ENCODE measurements at places on chromosomes 3 and 15.
A peak's percentile ranks its signal among the peaks of the same experiment; 100 is the strongest.

- DNase-seq, result no peak
These were observed 43.4 kb upstream of the SLC6A1 start for GRCh38 chr3:10949197-10949596.

DNA sequence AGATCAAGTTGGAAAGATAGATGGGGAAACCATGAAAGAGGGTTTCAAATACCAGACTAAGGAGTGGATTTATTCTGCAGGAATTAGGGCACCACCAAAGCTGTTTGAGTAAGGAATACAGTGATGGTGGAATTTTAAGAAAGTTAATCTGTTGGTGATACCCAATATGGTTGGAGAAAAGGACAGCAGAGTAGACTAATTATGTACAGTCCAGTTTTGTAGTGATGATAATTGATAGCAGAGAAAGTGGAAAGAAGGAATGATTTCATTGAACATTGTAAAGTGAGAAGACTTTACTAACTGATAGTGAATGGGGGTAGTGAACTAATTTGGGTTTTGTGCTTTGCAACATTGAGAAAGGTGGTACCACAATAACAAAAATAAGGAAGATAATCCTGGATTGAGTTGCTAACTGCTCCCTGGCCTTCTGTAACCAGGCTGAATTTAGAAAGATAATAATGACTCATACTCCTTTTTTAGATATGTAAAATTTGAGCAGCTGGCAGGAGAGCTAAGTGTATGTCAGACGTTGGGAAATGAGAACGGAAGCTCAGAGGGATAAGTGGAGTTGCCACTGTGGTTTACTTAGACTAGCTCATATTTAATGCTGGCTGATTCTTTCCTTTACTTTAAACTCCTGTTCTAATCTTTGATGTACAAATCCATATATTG, 16.9 kb downstream of the TCAIM start:
- DNase-seq, result no peak

GRCh38 chr15:83565553-83566159, 88.3 kb upstream of the ADAMTSL3 start:
- DNase-seq, result peak; percentile 40

GRCh38 chr3:31305340-31305739, 227.4 kb upstream of the STT3B start:
- DNase-seq, result no peak

GRCh38 chr3:161026612-161027510, 78.3 kb downstream of the B3GALNT1 start:
- no peak for DNase-seq

DNA sequence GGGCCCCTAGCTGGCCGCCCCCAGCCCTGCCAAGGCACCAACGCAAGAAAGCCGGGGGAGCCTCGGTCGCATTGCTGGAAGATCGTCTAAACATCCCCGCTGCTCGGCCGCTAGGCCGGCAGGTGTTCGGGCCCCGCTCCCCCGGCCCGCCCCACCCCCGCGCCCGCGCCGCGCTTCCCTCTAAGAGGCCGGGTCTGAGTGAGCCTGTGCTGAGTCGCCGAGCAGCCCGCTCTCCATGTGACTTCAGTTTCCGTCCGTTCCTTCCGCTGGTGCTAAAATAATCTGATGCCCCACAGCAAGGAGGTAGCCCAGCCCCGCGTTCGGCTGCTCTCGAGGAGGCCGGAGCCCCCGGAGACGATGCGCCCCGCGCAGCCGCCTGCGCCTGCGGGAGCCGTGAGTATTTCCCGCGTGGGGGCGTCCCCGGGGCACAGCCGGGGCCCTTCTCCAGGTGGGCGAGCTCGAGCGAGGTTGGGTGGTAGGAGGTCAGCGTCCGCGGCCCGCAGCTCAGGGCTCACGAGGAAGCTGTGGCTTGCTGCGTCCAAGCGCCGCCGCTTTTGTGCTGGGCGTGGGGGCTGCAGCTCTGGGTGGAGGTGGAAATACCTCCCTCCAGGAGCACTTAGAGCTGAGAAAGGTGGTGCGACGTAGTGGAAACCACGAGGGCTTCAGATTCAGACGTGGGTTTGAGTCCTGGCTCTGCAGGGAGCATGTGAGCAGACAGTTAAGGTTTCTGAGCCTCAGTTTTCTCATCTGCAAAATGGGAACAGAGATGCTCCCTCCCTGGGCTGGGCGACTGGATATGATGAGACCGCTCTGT, at the start of gene NRROS:
TSS of gene NRROS (plus strand) at position 212 of the 814 bp plus-strand sequence. CDS start 14,846 bp downstream, outside the sequence.
- DNase-seq, result peak; percentile 60

DNA sequence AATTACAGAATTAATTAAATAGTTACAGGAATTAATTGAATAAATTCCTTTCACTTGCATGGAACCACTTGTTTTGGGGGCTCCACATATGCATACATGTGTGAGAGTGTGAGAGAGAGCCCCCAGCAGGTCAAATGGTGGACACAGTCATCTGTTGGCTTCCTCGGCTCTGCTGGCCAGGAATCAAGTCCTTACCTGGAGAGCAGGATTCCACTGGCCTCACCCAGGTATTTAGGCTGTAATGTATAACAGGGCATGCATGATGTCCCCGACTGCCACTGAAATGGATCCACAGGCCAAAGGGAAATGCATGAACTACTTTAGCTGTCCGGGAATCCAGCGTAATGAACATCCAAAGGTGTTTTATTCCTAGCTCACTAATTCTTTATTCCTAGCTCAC, 139.7 kb upstream of the SMAD3 start:
- no peak for DNase-seq

DNA sequence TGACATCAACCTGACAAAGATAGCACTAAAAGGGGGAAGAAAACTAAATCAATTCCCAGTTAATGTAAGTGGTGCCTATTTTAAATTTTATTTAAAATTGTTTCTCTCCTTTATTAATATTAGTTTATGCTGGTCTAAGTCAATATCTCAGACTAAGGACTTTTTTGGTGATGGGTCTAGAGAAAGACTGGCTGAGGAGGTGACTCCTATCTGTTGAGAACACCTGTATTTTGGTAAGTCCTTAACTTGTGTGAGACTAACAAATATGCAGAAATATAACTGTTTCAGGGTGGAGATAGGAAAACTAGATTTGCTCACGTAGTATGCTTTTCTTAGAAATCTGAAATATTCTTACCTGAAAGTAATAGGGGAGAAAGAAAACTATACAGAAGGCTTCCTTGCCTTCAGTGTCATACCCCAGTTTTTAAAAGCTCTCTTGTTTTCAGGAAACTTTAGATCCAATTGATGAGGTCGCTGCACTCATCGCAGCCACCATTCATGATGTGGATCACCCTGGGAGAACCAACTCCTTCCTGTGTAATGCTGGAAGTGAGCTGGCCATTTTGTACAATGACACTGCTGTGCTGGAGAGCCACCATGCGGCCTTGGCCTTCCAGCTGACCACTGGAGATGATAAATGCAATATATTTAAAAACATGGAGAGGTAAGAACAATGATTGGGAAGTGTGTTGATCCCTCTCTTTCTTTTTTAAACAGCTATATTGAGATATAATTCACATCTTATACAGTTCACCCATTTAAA, 138.9 kb downstream of the PDE8A start:
- no peak for DNase-seq

GRCh38 chr15:42042602-42043400, 22.0 kb upstream of the PLA2G4E start:
- DNase-seq, result no peak

GRCh38 chr3:138186803-138187295, 252 bp upstream of the ARMC8 start:
- DNase-seq, result no peak

DNA sequence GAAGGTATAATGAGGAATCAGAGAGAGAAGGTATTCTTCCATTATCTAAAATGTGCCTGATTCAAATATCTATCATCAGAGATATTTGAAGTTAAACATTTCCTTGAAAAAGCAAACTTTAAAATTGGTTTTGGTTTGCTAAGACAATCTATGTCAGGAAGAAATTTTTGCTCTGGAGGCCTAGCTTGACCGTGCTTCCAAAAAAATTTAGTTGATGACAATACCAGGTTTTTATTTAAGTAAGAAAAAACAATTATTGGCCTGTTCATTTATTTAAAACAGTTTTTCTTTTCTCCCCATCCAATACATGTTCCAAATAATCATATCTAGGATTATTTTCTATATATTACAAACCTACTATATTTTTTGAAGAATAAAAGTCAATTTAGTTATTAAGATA, 75.3 kb downstream of the OTOL1 start:
- no peak for DNase-seq

DNA sequence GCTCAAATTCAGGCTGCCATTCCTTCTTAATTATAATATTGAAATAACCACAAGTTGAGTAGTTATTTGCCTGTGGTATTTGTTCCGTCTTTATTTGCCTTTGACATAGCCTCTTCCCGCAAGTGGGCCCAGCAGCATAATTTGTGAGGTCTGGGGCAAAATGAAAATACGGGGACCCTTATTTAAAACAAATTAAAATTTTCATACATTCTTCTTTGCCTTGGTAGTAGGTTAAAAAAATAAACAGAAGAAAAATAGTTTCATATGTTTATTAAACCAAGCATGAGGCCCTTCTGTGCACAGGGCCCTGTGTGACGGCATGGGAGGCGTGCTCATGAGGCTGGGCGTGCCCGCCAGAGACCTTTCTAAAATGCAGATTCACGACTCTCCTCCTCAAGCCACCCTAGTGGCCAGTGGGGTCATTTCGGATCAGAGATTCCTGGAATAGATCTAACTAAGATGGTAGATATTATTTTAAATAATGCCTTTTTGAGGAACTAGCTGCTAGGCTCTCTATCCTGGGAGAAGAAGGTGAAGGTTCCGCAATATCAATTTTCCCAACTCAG, 35.4 kb downstream of the MASP1 start:
- no peak for DNase-seq

- DNase-seq, result no peak
These were observed 66.1 kb upstream of the NPHP3 start for GRCh38 chr3:132788301-132788671.

DNA sequence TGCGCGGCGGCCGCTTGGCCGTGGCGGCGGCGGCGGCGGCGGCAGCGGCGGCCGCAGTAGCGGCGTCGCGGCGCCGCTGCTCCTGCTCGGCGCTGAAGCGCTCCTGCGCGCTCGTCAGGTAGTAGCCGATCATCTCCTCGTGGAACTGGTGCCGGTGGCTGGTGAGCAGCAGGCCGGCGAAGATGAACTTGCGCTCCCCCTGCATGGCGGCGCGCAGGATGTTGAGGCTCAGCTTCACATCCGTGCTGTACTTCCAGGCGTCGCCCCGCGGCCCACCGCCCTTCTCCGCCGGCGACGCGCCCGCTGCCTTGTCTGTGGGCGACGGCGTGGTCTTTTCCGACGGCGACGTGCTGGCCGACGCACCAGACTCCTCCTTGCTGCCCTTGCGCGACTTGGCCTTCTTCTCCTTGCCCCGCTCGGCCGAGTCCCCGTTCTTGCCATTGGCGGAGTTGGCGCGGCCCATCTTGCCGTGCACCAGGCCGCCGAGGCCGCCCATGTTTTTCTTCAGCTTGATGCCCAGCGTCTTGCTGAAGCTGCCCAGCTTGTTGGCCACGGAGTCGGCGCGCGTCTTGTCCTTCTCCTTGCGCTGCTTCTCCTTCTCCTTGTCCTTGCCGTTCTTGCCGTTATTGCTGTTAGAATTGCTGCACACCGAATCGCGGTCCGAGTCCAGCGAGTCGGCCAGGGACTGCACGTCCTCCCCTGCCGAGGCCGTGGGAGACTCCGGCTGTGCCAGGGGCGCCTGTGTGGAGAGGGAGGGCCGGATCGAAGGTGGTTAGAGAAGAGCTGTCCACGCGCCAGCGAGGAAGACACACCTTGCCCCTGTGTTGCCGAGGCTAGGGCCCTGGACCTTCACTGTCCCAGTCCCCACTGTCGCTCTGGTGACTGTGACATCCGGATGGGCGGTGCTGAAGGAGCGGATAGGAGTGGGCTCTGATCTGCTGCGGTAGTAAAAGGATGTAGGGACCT, 157.6 kb downstream of the KLF13 start:
- no peak for DNase-seq

DNA sequence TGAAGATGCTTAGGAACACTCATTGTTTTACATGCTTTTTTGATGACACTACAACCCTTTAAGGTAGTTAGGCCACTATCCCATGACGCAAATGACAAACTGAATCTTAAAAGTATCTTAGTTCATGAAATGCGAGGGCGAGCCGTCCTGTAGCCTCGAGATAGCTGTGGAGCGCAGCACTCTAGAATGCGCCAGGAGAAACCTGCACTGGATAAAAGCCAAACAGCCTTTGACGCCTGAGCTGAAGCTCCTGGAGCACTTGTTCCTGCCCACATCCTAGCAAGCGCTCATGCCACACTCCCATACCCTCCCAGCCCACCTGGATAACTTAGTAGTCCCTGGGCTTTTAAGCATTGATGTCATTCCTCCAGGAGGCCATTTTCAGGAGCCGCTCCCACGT, 516.9 kb downstream of the GABRG3 start:
- DNase-seq, result no peak

DNA sequence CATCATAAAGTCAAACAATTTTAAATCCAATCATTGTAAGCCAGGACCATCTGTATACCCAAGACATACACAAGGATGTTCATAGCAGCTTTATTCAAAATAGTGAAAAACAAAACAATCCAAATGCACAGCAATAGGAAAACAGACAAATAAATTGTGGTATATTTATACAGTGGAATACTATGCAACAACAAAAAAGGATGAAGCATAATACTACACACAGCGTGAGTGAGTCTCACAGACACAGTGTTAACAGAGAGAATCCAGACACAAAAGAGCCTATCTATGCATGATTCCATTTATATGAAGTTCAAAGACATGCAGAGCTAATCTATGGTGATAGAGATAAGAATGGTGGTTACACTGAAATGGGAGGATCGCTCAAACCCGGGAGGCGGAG, 5.6 kb upstream of the MUC20 start:
- no peak for DNase-seq

- no peak for DNase-seq
These were observed 58.1 kb upstream of the SATB1 start for GRCh38 chr3:18483226-18483625.

- no peak for DNase-seq
These were observed 46.4 kb downstream of the C2CD4B start for GRCh38 chr15:62118520-62119226.

- DNase-seq, result no peak
These were observed 69.0 kb downstream of the SLMAP start for GRCh38 chr3:57825116-57825515.

- no peak for DNase-seq
These were observed 96.1 kb downstream of the MCTP2 start for GRCh38 chr15:94327356-94327936.

DNA sequence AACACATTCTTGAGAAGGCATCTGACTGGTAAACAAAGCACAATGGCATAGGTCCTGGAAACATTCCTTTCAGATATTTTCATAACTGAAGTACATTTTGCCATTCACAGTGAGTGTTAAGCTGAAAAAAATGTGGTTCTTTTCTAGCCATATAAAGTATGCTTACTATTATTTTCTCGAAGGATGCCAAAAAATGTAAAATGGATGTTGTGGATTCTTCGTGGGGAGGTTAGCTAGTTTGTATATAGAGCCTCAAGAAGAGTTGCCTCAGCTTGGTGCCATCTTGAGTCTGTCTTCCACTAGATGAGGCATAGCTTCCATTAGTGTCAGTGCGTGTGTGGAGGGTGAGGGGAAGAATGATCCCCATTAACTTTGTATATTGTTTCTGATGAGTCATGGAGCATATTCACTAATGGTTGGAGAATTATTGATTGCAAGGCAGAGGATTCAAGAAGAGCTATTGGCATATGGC, 4.1 kb downstream of the MBNL1 start:
- no peak for DNase-seq
